Activated CD8-positive, alpha-beta T cell treated with anti-CD3 and anti-CD28 coated beads for 36 hours (primary cell): ENCODE measurements at places on chromosomes 5 and 9. TPM values are rescaled to one million over a fixed set of nuclear protein-coding genes. Genes with fewer than 3 reads are reported as not detected.

TMEM174 gene
- total RNA-seq: not detected

BTF3 gene
- total RNA-seq: 1,184 TPM

ESM1 gene
- 0.20 TPM for total RNA-seq

ZNF462 gene
- total RNA-seq: not detected

TLX3 gene
- not detected for total RNA-seq

DNA sequence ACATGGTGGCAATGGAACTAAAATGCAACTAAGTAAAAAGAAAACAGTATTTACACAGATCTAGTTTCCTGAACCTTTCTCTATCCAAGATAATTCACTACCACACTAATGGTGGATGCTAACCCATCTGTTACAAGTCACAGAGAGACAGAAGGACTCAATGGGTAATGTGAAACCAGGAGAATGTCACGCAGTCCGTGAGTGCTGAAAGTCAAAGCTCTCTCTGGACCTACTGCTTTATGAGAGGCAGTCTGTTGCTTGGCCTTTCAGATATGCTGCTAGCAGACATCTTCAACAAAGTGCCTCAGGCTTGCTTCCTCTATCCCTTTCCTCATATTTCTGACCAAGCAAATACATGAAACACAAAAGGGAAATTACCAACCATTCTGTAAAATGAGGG, 69.0 kb upstream of the GLRX start:
- H3K4me1 ChIP-seq: peaks cover 3% of the 10 kb centered on the region
- no peak overlapping the region for H3K27ac ChIP-seq
- no peak overlapping the region for H3K4me3 ChIP-seq
- H3K27me3 ChIP-seq: no peaks in the 10 kb centered on the region

DNA sequence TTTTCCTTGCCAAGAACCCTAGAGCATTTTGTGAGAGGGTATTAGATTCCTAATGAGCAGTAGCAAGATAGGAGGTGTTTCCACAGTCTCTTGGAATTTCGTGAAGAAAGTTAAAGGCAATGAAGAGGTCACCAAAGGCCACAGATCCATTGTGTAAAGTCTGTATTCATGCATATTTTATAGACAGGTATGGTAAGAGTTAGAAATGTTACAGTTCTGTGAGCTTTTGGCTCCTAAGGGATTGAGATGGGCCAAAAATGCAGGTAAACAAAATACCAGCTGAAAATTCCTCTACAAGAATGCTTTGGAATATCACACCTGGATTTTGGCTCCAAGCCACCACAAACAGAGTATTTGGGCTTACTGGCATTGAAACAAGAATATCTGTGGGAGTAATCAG, 47.4 kb upstream of the FST start:
- peaks cover 10% of the 10 kb centered on the region for H3K27me3 ChIP-seq
- H3K4me3 ChIP-seq: no peak overlapping the region
- H3K27ac ChIP-seq: no peak overlapping the region
- H3K4me1 ChIP-seq: no peaks in the 10 kb centered on the region

DNA sequence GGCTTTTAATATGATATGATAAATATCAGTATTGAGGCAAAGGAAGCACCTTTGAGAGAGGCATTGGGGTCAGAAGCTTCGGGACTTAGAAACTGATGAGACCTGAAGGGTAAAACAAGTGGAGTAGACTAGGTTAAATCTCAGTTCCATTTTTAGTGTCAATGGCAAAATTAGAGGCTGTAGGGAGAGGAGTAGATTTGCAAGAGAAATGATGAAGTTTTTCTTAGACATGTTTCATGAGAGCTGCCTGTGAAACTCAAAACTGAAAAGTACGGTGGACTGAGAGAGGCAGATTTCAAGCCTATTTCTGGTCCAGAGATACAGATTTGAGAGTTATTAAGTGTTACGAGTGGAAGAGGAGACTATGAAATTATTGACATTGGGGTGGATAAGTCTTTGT, 278.5 kb downstream of the TAF11L14 start:
- H3K4me3 ChIP-seq: no peak overlapping the region
- H3K27ac ChIP-seq: no peak overlapping the region
- no peak for DNase-seq
- no peaks in the 10 kb centered on the region for H3K27me3 ChIP-seq
- no peaks in the 10 kb centered on the region for H3K4me1 ChIP-seq

GRCh38 chr5:90134381-90134780, 275.2 kb downstream of the CETN3 start:
- no peak for DNase-seq
- H3K36me3 ChIP-seq: no peaks in the 10 kb centered on the region
- H3K4me3 ChIP-seq: no peak overlapping the region

DNA sequence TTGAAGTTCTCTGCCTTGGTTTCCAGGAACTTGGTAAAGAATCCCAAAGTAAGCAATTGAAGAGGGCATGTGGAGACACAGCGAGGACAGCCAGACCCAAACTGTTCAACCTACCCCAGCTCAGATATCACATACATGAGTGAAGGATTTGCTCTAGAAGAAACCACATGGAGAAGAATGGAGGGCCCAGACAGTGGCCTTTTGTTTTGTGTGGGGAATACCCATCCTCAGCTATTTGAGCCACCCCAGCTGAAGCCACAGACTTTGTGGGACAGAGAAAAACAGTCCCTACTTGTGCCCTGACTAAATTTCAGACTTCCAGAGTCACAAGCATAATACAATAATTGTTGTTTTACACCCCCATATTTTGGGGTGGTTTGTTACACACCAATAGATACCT, 387.1 kb downstream of the ZSWIM6 start:
- peaks cover 2% of the 10 kb centered on the region for H3K27me3 ChIP-seq
- no peak overlapping the region for H3K4me3 ChIP-seq
- no peak overlapping the region for H3K27ac ChIP-seq
- H3K36me3 ChIP-seq: no peaks in the 10 kb centered on the region
- DNase-seq: no peak

DNA sequence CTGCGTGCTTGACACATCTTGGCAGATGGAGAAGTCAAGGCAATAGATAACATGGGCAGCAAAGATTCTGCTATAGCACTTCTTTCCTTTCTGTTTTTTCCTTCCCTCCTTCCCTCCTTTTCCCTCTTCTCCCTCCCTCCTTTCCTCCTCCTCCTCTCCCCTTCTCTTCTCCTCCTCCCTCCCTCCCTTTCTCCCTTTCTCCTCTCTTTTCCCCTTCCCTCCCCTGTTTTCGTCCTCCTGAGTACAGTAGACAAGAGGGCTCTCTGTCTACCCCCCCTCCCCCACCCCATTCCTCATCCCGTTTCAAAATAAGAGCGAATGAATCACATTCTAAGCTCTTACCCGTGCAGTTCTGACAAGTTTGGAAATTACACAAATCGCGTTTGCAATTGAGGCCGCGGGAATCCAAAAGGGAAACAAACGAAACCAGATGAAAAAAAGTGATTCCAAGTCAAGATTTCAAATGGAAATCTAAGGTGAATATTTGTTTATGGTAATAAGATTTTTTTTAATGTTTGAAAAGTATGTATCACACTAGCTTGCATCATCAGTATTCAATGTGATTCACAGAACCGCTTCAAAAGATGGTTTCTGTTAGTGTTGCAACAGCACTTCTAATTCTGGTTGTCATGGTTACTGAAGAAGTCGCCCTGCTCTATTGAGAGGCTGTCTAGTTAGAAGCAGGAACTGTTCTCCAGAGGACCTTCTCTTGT, 1.3 kb downstream of the NIM1K start:
- peaks cover under 1% of the 10 kb centered on the region for H3K36me3 ChIP-seq
- H3K4me1 ChIP-seq: peaks cover 29% of the 10 kb centered on the region
- peak overlapping the region; percentile 82 for H3K4me3 ChIP-seq
- H3K27ac ChIP-seq: peak overlapping the region; percentile 73
- DNase-seq: peak; percentile 61

- no peaks in the 10 kb centered on the region for H3K36me3 ChIP-seq
- H3K27ac ChIP-seq: no peak overlapping the region
- H3K4me1 ChIP-seq: no peaks in the 10 kb centered on the region
- DNase-seq: peak; percentile 79
- peaks cover 15% of the 10 kb centered on the region for H3K27me3 ChIP-seq
Measured at GRCh38 chr9:130461218-130461630, 16.5 kb downstream of the ASS1 start.

- no peaks in the 10 kb centered on the region for H3K36me3 ChIP-seq
- H3K27me3 ChIP-seq: peaks cover 11% of the 10 kb centered on the region
- no peaks in the 10 kb centered on the region for H3K4me1 ChIP-seq
- H3K27ac ChIP-seq: no peak overlapping the region
- no peak for DNase-seq
Measured at GRCh38 chr5:161847447-161847846, 473 bp upstream of the GABRA1 start.

GRCh38 chr5:1799110-1799601, 481 bp downstream of the MRPL36 start:
- peak overlapping the region; percentile 96 for H3K4me3 ChIP-seq
- peaks cover 50% of the 10 kb centered on the region for H3K36me3 ChIP-seq
- DNase-seq: peak; percentile 50
- H3K27me3 ChIP-seq: no peaks in the 10 kb centered on the region
- peak overlapping the region; percentile 87 for H3K27ac ChIP-seq

DNA sequence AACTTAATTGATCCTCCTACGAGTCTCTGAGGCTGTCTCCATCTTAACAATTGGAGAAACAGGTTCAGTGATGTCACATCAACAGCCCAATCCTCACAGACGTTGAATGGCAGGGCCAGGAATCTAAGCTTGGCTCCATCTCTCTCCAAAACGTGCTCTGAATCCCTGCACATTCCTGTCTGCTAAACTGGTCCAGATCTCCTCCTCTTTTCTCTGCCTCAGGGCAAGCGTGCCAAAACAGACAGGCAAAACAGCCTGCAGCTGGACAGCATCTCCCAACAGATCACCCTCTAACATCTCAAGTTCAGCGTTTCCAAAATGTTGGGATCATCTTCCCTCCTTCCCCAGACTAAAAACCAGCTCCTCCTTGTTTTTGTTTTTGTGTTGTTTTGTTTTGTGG, 6.6 kb downstream of the FBP1 start:
- DNase-seq: no peak
- no peaks in the 10 kb centered on the region for H3K4me1 ChIP-seq
- no peak overlapping the region for H3K4me3 ChIP-seq
- H3K36me3 ChIP-seq: no peaks in the 10 kb centered on the region
- peaks cover 5% of the 10 kb centered on the region for H3K27me3 ChIP-seq
- H3K27ac ChIP-seq: no peak overlapping the region

GRCh38 chr5:151168602-151169344, 11.2 kb upstream of the ANXA6 start:
- H3K36me3 ChIP-seq: no peaks in the 10 kb centered on the region
- no peak overlapping the region for H3K27ac ChIP-seq
- H3K4me1 ChIP-seq: peaks cover 29% of the 10 kb centered on the region
- DNase-seq: no peak
- H3K4me3 ChIP-seq: no peak overlapping the region

DNA sequence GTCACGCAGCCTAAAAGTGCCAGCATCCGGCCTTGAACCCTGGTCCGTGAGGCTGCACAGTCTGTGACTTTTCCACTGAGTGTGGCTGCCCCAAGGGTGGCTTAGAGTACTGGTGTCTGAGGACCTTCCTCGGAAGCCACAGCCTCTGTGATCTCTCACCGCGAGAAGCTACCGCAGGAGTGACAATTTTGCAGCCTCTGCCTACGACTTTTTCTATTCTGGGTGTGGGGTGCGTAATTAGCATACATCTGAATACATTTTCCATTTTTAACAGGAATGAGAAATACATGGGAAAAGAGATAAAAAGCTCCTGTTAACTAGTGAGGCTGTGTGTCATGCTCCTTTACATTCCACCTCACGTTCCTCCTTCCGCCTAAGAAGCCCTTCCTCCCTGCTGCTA, 48.3 kb upstream of the HRH2 start:
- H3K27me3 ChIP-seq: no peaks in the 10 kb centered on the region
- H3K36me3 ChIP-seq: no peaks in the 10 kb centered on the region

DNA sequence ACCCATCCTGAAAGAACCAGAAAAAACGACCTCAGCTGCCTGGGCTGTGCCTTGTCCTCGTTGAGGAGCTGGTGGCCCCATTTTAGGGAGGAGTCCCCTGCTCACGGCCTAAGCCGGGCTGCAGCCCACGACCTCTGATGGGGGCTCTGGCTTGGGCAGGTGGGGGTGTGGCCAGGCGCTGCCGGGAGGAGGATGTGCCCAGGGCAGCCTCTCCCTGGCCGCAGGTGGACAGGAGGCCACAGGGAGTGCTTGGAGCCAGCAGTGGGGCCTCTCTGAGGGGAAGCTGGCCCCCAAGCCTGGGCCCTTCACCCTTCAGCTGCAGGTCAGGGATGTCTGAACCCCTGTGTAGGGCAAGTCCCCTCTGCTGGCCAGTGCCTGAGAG, 2.5 kb downstream of the DIPK1B start:
- no peak for DNase-seq
- peaks cover 2% of the 10 kb centered on the region for H3K4me1 ChIP-seq
- H3K27me3 ChIP-seq: peaks cover 32% of the 10 kb centered on the region

DNA sequence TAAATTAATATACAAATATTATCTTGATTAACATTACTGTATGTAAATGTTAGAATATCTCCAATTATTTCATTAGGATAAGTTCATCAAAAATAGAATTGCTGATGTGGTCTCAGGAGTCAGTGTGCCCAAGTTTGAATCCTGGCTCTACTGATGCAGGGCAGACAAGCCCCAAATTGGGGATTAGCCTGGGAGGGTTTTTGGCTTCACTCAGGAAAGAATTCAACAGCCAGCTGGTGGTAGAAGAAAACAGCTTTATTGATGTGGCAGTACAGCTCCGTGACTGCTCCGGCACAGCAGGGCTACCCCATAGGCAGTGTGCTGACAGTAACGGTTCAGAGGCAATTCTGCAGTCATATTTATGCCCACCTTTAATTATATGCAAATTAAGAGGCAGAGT, 32.5 kb downstream of the COL27A1 start:
- no peaks in the 10 kb centered on the region for H3K27me3 ChIP-seq
- no peak overlapping the region for H3K4me3 ChIP-seq
- DNase-seq: no peak
- no peaks in the 10 kb centered on the region for H3K4me1 ChIP-seq
- H3K36me3 ChIP-seq: no peaks in the 10 kb centered on the region

- DNase-seq: no peak
- no peak overlapping the region for H3K4me3 ChIP-seq
- H3K27ac ChIP-seq: no peak overlapping the region
- no peaks in the 10 kb centered on the region for H3K4me1 ChIP-seq
Measured at GRCh38 chr5:137199966-137200365, 299.2 kb downstream of the SPOCK1 start.
